ENCODE measurements at places on chromosomes 4 and X.
A peak's percentile ranks its signal among the peaks of the same experiment; 100 is the strongest.

GRCh38 chr4:66032571-66032970, 362.3 kb upstream of the EPHA5 start:
- no peak for DNase-seq

GRCh38 chr4:1522606-1523005, 116.4 kb upstream of the NKX1-1 start:
- DNase-seq, result no peak

GRCh38 chr4:53688186-53688790, 97.0 kb upstream of the LNX1 start:
- DNase-seq, result peak; percentile 99

- DNase-seq, result peak; percentile 30
Observed at GRCh38 chr4:88352062-88352740, 26.5 kb upstream of the HERC6 start.

DNA sequence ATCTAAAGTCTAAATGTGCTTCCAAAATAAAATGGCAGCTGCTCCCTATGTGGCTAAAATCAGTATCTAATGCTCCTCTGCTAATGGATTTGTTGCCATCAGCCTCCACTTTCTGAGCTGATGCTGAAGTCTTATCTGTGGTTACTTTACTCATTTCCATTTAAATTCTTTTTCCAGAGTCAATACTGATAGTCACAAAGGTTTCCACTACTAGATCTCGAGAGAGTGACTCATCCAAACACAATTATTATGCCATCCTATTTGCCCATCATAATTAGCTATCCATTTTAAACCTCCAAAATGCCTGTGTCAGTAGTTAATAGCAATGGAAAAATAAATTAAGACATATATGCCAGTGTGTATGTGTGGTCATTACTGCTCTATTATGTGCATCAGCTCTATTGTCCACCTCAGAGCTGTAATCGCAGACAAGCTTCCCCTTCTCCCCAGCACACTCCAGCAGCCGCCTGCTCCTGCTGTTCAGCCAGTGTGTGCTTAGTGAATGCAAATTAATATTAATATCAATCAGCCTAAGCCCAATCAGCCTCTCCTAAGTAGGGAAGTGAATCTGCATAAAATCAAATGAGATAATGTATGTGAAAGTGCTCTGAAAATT, 199.8 kb upstream of the ZIC3 start:
- no peak for DNase-seq

DNA sequence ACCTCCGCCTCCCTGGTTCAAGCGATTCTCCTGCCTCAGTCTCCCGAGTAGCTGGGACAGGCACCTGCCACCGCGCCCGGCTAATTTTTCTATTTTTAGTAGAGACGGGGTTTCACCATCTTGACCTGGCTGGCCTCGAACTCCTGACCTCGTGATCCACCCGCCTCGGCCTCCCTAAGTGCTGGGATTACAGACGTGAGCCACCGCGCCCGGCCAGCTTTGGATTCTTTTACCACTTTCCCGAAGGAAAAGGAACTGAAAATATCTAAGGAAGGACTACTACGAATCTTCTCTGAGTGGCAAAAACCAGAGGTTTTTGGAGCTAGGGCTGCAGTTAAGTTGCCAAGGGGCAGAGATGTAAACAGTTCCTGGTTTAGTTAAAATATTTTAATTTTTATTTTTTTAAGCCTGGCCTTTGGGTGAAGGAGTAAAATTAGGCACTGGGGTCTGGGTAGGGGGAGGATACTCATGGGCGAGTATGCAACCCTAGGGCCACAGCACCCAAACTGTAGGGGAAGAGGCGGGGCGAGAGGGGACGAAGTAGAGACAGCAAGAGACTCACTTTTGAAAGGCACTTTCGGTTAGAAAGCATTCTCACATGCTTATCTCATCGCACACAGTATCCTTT, 525 bp upstream of the CISD2 start:
- DNase-seq, result no peak

GRCh38 chrX:81957318-81957717, 755.4 kb downstream of the SH3BGRL start:
- DNase-seq, result no peak

- no peak for DNase-seq
Observed at GRCh38 chr4:56737666-56738065, 56.6 kb upstream of the HOPX start.

DNA sequence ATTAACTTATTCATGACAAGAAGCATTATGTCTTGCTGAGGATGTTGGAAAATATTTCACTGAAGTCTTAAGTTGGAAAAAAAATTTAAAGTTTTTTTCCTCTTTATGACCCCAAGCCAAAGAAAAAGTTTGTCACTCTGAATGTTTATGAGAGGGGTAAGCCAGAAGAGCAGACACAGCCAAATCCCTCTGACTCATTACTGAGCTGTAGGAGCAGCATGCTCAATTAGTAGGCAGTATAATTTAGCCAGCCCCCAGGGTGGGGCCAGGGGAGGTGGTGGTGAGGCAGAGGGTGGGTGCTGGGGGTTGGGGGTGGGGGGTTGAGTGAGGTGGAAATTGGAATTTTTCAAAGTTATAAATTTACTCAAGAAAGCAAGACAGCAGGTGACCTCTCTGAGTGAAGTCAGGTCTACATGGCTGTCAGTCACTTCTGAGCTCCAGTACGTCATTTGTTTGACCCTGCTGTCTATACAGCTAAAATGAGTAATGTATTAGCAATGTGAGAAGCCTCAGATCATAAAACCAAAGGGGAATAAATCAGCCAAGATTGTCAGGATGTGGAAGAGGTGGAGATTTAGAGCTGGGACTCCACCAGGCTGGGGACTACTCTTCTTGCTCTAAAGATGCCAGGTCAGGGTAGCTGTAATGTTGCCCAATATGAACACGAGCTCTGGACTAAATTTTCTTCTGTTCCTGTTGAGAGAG, 98.8 kb upstream of the NDP start:
- peak; percentile 48 for DNase-seq

GRCh38 chrX:40809210-40809609, 73.9 kb upstream of the MED14 start:
- peak; percentile 21 for DNase-seq

DNA sequence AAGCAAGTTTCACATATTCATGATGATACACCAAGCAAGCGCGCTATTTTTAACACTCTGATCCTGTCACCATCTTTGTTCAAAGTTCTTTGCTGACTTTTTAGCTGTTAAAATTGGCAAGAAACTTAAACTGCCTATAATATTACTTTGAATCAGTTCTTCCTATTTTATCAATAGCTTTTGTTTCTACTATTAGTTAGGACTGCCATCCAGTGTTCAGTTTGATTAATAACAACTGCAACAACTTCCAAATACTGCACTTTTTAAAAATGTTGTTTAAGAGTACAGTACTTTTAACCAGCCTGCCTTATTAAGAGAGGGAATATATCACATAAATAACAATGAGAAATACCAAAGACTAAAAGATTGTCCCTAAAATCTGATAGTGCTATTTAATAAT, 614.3 kb downstream of the FAM133A start:
- DNase-seq, result no peak

- no peak for DNase-seq
Observed at GRCh38 chrX:42422961-42423360, 355.0 kb downstream of the PPP1R2C start.

- DNase-seq, result no peak
Observed at GRCh38 chrX:38494239-38494823, 67.0 kb upstream of the TSPAN7 start.

DNA sequence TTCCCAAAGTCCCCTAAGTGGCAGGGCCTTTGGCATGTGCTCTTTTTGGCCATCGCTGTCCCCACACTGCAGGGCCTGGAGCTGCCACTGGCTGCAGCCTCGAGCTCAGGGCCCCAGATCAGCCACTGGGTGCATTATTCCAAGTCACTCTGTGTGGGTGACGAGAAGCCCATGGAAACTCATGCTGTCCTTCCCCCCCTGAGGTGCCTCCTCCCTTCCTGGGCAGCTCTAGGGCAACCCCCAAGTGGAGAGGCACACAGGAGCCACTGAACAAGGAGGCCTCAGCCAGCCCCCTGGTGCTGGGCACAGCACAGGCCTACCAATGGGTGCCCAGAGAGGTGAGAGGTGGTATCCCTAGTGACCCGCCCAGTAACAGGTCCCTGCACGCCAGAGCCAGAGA, 84.5 kb downstream of the PPP2R2C start:
- no peak for DNase-seq

DNA sequence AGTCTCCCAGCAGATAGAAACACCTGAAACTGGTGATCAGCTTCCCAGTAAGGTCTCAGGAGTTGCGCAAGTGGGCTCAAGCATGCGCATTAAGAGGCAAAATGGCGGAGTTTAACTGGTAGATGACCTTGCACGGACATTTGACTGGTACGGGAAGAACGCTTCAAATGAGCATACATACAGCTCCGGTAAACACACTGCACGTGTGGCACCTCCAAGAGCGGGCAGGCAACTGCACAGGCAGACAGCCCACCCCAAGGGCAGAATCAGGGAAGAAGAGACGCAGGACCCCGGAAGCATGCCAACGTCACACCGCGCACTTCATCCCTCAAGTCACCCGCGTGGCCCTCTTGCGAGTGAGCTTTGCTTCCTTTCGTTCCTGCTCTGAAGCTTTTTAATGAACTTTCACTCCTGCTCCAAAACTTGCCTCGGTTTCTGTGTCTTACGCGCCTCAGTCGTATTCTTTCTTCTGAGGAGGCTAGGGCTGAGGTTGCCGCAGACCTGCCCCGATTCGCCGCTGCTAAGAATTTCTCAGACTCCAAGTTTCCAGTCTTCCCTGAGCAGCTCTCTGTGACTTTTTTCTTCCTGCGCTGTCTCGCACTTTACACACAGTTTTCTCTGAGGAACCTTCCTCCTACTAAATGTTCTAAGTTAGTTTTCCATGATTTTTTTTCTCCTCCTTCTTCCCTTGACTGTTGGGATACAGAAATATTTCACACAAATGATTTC, 180.7 kb upstream of the ZFP42 start:
- no peak for DNase-seq
